Psoas muscle (tissue), 8 donors: ENCODE measurements at places on chromosomes 7 and 10. TPM values are rescaled to one million over a fixed set of nuclear protein-coding genes. Genes with fewer than 3 reads are reported as not detected.

DNA sequence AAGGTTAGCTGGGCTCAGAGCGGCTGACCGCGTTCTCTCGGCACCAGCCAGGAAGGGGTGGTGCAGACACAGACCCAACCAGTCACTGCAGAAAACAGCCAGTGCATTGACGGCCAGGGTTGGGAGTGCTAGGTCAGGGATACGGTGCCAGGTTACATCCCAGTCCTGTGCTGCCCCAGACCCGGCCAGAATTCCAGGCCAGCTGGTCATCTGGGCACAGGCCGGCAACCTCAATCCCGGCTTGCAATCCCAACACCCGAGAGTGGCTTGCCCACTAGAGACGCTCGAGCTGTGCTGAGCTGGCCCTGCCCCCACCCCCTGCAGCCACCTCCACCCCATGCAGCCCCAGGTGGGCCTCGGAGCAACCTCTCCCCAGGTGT, 3.8 kb downstream of the PRAP1 start:
- DNase-seq, result no peak

- peak; percentile 36 for DNase-seq
Measured at GRCh38 chr7:116547347-116547746, 22.5 kb downstream of the CAV1 start.

PARG gene
- total RNA-seq, result 21.7 TPM

- no peak for DNase-seq
Measured at GRCh38 chr10:35638101-35638500, 4.0 kb downstream of the FZD8 start.

DNA sequence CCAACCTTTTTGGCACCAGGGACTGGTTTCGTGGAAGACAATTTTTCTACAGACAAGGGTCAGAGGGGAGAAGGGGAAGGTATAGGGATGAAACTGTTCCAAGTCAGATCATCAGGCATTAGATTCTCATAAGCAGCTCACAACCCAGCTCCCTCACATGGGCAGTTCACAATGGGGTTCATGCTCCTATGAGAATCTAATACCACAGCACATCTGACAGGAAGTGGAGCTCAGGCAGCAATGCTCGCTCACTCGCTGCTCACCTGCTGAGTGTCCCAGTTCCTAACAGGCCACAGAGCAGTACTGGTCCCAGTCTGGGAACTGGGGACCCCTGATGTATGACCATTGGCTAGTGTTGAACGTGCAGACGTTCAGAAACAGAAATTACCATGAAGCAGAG, 63.7 kb downstream of the ATE1 start:
- DNase-seq, result no peak

DNA sequence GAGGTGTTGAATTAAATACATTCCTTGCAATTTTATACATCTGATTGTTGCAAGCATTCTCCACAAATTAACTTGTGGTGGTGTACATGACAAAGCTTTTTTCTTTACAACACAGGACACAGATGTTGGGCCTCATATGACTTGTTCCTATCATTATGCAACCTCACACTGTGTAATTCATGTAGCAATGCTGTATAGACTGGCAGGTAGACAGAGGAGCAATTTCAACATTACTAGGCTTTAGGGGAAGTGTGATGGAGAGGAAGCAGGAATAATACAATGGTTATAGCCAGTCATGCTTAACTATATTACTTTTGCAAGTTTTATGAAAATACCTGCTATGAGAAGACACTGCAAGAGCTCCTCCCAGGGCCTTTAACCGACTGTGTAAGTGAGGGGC, 832.1 kb downstream of the CNTNAP2 start:
- DNase-seq, result no peak

GSTO2 gene
- total RNA-seq, result 1.2 TPM

DNA sequence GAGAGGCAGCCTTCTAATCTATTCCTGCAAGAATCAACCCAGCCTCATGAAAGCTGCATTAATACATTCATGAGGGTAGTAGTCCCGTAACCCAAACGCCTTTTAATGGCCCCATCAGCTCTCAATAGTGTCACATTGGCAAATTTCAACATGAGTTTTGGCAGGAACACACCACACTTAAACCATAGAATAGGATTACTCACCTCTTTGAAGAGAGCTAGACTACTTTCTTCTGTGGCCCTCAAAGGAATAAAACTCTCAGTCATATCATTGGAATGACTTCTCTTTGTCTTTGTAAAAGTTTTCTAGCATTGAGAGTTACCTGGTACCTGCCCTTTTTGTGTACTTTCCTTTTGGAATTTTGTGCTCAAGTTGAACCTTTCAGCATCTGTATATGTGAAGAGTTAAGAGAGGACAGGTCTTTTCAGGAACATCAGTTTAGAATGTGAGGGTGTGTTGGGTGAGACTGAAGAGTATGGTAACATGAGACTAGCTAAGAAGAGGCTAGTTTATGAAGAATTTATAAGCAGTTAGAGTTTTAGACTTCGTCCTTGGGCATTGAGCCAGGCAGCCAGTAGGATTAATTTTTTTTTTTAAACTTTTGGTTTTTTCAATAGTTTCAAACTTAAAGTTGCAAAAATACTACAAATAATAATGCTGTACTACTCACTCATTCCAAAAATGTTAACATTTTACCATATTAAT, 92.6 kb downstream of the MLLT10 start:
- no peak for DNase-seq

DNA sequence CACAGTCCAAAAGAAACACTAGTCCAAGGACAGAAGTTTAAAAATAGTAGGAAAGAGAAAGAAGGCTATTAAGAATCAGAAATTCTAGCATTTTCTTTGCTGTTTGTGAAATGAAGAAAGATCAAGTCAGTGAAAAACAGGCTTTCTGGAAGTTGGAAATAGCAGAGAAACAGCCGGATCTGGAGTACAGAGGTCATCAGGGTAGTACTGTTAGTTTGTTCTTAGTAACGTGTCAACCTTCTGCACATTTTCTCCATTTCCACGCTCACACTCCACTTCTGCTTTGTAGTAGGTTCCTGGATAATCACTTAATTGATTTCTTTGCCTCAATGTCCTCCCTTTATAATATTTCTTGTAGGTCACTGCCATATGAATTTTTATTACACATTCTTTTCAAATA, 322.6 kb downstream of the PCLO start:
- DNase-seq, result no peak

DNA sequence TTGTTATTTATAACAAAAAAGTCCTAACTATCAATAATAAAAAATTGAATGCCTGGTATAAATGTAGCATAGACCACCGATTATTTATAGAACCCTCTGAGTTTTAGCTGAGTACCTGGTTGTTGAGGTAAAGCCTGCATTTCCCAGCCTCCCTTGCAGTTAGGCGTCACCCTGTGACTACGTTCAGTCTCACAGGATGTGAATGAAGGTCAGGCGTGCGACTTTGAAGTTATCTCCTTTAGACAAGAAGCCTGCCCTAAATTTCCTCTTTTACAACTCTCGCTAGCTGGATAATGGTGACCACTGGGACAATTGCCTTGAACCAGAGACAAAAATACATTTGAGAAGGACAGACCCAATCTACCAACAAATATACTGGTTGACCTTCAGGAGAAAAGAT, 67.5 kb upstream of the TES start:
- DNase-seq, result no peak

- no peak for DNase-seq
Measured at GRCh38 chr10:87767253-87767652, 50.8 kb downstream of the ATAD1 start.

ZNF518A gene
- 8.2 TPM for total RNA-seq

GRCh38 chr7:132653366-132653930, 77.2 kb upstream of the PLXNA4 start:
- no peak for DNase-seq

DNA sequence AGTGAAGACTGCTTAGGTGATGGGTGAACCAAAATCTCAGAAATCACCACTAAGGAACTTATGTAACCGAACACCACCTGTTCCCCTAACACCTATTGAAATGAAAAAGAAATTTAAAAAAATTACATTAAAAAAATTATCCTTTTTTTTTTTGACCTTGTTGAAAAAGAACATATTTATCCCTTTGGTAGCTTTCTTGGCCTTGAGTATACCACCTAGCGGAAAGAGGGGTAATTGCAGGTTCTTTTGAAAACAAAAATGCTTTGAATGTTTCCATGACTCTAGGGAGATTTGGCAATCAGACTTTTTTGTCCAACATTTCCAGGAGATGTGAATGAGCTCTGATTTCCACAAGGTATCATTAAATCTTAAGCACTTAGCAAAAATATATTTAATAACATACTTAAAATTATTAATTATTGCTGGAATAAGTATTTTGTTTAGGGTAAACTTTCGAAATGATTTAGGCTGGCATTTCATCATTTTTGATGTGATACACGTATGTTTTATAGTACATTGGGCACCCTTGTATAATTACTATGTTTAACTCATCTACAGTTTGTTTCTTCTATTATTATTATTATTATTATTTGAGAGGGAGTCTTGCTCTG, 47.0 kb upstream of the ELMO1 start:
- no peak for DNase-seq

AGMO gene
- not detected for total RNA-seq

- DNase-seq, result peak; percentile 45
Measured at GRCh38 chr7:155860840-155861479, 48.7 kb upstream of the SHH start.

GRCh38 chr7:123715198-123715597, 33.6 kb downstream of the WASL start:
- DNase-seq, result no peak

DNA sequence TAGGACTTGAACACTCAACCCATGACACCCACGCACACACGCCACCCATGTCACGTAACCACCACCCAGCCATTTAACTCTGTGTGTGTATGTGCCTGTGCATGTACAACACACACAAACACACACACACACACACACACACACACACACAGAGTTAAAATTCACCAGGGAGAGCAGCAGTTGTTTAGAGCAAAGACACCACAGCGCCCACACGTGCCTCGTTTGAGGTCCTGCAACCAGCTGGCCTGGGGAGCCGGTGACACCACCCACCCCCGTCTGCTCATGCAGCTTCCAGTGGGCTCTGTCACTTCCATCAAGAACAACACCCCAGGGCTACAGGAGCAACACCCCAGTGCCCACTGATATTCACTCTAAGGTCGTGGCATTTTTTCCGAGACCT, 97.4 kb downstream of the ELFN1 start:
- no peak for DNase-seq

CPEB3 gene
- 16.9 TPM for total RNA-seq

LIPM gene
- not detected for total RNA-seq

DNA sequence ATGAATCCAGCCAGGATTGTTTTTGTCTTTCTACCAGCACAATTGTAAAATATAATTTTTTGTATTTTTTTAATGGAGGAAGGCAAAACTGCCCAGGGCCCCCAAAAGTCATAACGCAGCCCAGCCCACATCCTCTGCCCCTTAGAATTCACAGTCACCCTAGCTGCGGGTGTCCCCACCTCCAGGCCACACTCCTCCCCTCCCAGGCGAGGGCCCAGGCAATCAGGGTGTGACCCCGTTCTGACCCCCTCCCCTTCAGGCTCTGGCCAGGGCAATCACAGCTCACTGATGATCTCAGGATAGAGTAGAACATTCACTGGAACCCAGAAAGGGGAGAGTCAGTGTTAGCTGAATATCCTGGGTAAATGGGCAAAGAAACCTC, 92.0 kb upstream of the MACROH2A2 start:
- no peak for DNase-seq

- DNase-seq, result no peak
Measured at GRCh38 chr7:117616694-117617093, 136.9 kb downstream of the CFTR start.

SLC26A5 gene
- not detected for total RNA-seq

TRA2A gene
- total RNA-seq, result 31.5 TPM

GRCh38 chr7:98119256-98119918, 12.7 kb downstream of the LMTK2 start:
- DNase-seq, result no peak
